DMS 273 treated with DMSO at 0.1 percent for 48 hours (cell line): ENCODE measurements at places on chromosomes 11 and 22.

GRCh38 chr11:8149726-8150125, 19.1 kb downstream of the RIC3 start:
- no peak for DNase-seq

- no peak for DNase-seq
Measured at GRCh38 chr11:62842171-62842741, 2.9 kb upstream of the WDR74 start.

- no peak for DNase-seq
Measured at GRCh38 chr11:117058761-117059261, 39.4 kb downstream of the SIK3 start.

- DNase-seq, result no peak
Measured at GRCh38 chr22:49810363-49811019, 17.2 kb downstream of the BRD1 start.

GRCh38 chr11:19060629-19061028, at the start of gene MRGPRX2:
Gene MRGPRX2, minus strand, starts transcription at chr11:19060717. Its CDS starts 4,315 bp downstream, at chr11:19056402.
- DNase-seq, result no peak

DNA sequence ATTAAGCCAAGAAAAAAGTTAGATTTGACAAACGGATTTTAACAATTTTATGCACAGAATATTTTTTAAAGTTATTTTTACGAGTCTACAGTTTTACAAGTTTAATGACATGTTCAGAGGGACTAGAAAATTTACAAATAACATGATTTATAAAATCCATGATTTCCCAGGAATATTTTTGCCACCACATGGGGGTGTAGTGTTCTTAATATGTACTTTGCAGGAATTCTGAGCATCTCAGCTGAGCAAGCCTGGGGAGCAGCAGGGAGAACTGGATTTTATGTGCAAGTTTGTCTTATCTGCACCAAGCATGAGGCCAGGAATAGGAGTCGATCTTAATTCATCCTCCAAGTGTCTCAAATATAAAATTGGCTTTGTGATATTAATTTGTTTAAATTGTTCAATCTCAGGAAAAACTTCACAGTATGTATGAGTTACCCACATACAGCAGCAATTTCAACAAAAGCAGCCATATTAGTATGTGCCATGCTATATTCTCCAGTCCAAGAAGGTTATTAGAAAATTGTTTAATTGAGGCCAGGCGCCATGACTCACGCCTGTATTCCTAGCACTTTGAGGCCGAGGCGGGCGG, 826.3 kb downstream of the DLG2 start:
- no peak for DNase-seq

DNA sequence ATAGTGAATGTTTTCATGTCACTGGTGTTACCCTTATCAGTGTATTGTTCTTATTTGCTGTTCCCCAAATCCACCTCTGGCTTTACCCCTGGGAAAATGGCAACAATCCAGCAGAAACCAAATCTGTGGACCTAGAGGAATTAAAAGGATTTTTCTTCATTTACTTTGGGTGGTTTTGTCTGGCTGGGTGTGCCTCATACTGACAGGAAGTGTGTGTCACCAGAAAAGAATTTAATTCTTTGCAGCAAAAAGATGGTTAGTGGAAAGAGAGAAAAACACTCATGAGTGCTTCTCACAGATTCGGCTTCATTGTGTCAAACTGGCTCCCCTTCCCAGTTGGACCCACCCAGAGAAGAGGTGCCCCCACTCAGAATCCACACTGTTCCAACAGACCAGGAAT, 38.9 kb downstream of the FZD4 start:
- peak; percentile 0 for DNase-seq

DNA sequence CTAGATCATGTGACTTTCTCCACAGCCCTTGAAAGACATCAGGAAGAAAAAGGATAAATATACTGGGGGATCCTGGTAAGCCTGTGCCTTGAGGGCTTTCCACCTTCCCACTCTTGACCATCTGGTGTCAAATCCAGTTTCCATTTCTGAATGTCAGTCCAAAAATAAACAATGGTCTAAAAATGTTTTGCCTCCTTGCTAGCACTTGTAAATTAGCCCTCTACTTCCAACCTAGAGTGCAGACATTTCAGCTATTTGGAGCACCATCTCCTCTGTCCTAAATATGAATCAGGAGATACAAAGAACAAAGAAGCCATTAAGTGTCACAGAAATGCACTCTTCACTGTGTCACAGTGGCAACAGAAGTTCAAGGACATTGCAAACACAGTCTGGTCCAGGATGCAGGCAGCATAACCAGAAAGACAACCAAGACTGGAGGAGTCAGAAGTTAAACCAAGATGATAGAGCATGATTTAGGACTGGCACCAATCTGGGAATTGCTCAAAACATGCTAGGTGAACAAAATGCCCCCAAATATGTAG, 88.1 kb downstream of the CCDC34 start:
- DNase-seq, result no peak

DNA sequence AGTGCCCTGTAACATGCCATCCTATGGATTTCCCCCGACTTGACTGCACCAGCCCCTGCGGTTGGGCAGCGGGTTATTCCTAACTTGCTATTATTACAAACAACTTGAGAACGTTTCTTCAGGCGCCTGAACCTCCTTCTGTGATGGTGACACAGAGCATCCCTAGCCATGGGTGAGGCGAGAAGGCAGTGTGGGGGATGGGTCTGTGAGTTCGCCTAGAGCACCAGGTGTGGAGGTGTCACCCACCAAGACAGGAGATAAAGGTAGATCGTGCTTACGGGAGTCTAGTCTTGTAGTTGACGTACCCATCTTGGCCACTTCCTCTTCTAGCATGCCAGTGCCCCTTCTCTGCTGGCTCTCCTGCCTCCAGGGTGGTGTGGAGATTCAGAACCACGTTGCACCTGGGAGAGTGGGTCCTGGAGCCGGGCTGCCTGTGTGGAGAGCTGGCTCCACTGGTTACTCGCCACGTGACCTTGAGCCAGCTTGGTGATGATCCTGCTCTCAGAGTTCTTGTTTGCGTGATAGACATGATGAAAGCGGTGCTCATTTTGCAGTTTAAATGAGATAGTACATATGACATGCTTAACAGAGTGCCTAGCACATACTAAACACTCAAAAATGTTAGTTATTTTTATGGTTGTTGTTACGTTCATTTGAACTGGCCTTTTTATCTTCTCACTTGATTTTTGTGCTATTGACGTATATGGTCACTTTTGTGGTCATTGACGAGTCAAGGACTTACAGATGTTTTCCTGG, 37.8 kb downstream of the TBC1D22A start:
- no peak for DNase-seq

DNA sequence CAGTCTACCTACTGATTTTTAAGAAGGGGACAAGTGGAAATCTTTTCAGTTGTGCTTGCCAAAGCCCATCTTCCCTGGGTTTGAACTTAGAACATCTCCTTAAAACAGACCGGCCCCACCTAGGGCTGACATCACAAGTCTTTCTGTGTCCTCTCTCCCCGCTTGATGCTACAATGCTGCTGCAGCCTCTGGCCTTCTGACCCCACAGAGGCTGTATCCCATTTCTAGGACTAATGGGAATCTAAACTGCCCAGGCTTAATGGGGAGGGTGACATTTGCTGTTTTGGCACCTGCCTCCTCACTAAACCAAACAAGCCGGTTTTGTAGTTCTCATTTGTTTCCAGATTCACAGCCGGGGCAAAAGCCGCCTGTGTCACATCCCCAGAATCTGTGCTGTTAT, 121.3 kb upstream of the CADM1 start:
- no peak for DNase-seq

DNA sequence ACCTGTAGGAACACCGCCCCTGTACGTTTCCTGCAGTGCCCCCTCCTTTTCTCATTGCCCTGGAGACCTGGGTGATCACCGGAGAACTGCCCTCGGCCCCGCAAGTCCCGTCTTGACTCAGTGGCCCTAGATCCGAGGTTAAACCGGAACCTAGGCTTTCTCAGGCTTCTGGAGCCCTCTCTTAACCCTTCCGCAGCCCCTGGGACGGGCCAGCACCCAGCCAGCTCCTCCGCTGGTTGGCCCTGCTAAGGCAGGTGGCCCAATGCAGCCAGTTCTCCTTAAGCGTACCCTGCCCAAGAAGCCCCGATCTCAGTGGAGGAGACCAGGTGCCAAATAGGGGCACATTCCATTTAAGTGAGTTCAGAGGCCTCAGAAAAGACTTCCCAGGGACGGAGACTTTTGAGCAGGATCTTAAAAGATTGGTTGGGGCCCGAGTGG, 776 bp downstream of the NLRX1 start:
- DNase-seq, result no peak

GRCh38 chr22:31346733-31347250, 646 bp upstream of the PATZ1 start:
- DNase-seq, result no peak

DNA sequence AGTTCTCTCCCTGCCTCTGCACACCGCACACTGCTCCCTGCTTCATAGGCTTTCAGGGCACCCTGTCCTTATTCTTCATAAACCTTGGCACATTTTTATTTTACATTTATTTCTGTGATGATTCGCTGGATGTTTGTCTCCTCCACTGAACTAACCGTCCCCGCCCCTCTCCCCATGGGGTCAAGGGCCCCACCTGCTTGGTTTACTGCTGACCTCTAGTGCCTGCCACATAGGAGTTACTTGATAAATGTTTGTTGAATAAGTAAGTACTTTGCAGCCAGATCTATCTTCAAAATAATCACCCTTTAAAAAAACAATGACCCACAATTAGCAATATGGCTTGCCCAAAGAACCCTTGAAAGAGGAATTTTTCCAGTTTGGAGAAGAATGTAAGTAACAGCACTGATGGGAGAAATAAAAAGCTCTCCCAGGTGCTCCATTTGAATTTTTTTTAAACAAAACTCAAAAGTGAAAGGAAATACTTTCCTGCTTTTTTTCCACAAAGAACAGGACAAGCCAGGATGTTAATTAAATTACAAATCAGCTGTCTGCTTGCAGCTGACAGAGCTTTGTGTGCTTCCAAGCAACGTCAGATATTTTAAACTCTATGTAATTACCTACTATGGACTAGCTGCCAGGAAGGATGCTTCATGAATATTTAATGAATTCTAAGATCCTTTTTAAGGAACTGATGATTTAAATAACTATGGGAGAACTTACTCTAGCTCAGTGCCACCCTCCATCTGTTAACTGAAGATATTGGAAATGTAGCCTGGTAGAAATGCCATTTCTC, 1083.6 kb downstream of the DLG2 start:
- DNase-seq, result no peak

GRCh38 chr11:101262995-101263394, 133.4 kb upstream of the PGR start:
- DNase-seq, result no peak

DNA sequence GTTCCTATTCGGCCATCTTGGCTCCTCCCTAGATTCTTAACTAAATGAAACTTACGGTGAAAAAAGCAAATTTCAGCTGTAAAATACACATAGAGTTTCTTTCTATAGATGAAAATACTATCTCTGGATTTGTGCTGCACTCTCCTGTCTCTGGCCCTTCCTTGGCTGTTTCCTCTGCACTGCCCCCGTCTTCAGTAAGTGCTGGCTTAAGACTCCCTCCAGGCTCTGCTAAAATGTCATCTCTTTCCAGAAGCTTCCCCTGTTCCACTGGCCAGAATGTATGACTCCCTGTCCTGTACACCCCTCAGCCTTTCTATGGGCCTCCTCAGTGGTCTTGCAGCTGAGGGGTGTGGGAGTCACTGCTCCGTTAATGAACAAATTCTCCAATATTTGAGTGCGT, 109.1 kb upstream of the NARS2 start:
- DNase-seq, result no peak

DNA sequence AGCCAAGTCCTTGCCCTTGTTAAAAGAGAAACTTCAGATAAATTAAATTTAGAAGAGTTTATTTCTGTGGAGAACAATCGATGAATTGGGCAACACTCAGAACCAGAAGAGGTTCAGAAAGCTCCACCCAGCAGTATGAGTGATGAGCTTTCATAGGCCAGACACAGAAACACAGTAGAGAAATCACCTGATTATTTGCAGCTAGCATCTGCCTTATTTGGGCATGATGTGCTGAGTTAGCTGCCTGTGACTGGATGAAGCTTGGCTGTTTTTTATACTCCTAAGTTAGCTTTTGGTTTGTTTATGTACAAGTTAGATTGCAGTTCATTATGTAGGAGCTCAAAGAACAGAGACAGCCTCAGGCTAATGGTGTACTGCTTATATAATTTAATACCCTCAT, 269.5 kb upstream of the SESN3 start:
- no peak for DNase-seq

GRCh38 chr11:111370902-111371578, 8.0 kb downstream of the POU2AF1 start:
- no peak for DNase-seq

DNA sequence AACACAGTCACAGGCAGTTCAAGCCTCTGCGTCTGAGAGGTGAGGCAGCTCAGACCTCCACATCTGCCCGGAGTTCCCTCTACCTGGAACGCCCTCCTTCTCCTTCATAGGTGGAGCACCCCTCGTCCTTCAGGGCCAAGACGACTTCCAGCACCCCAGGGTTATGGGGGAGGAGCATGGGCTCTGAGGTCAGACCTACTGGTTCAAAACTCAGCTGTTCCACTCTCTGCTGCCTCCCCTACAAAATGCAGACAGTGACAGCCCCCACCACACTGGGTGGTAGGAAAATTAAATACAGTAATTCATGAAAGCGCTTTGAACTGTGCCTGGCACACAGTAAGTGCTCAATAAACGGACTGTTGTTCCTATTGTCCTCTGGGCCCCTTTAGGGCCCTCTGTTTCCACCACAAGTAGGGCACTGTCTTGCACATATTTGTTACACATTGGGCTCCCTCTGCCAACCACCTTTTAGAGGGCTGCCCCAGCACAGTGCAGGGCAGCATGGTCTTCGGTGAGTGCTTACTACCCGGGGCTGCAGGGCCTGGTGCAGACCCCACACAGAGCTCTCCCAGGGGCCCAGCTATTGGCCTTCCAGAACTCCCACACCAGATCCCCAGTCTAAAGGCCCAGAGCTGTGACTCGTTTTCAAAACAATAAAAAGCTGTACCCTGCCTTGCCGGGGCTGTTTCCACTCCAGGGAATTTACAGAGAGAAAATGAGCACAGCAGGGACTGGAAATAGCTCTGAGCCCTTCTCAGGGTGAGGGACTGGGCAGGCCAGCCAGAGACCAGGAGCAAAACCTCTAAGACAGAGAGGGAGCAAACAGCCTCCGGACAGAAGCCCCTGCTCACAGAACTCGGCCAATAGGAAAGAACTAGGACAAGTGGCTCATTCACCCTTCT, 2.5 kb downstream of the TMEM184B start:
- no peak for DNase-seq

DNA sequence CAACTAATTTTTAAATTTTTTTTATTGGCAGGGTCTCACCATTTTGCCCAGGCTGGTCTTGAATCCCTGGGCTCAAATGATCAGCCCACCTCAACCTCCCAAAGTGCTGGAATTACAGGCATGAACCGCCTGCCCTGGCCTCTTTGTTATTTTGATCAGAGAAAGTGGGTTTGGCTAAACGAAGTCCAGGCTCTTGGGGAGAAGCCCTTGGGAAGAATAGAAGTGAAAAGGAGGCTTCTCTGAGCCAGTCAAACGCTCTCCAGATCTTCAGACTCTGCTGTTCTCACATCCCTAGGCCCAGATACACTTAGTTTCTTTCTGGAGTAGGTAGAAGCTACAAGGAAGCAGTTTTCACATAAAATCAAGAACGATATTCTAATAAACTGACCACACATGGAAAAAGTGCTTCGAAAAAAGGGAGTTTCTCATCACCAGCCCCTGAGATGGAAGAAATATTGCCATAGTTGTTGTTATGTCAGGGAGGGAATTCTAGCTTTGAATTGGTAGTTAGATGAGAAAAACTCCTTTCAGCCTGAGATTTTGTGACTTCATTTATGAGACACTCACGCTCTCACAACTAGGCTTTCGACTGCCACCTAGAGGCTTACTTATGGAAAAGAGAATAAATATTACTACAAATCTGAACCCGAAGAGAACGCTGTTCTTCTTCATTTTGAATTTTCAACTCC, 41.7 kb upstream of the AQP11 start:
- DNase-seq, result no peak
